ENCODE measurements at places on chromosomes 3 and 15.

- DNase-seq, result no peak
Measured at GRCh38 chr3:161070252-161070930, 34.8 kb downstream of the B3GALNT1 start.

GRCh38 chr3:4746241-4746958 is 232.8 kb upstream of the BHLHE40 start:
- no peak for DNase-seq

- peak; percentile 88 for DNase-seq
Measured at GRCh38 chr3:158644345-158644908, at the start of gene GFM1. Gene GFM1 (plus strand): TSS chr3:158644527. CDS start chr3:158644635, 108 bp downstream.

- DNase-seq, result no peak
Measured at GRCh38 chr15:77347197-77347596, 72.7 kb downstream of the PEAK1 start.

DNA sequence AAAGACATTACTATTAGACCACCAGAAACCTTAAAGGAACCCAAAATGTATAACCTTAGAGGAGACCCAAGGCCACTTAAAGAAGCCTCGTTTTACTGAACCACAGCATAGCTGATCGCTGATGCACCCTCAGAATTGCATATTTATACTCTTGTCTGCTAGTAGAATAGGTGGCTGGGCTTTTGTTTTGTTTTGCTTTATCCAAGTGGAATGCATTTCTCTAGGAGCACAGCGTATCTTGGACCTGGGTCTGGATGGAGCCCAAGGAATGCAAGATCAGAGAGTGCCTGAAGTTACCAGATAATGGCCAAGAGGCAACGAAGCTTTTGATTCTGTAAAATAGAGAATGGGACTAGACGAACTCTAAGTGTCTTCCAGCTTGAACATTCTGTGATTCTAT is 129.2 kb upstream of the COL8A1 start:
- DNase-seq, result no peak

DNA sequence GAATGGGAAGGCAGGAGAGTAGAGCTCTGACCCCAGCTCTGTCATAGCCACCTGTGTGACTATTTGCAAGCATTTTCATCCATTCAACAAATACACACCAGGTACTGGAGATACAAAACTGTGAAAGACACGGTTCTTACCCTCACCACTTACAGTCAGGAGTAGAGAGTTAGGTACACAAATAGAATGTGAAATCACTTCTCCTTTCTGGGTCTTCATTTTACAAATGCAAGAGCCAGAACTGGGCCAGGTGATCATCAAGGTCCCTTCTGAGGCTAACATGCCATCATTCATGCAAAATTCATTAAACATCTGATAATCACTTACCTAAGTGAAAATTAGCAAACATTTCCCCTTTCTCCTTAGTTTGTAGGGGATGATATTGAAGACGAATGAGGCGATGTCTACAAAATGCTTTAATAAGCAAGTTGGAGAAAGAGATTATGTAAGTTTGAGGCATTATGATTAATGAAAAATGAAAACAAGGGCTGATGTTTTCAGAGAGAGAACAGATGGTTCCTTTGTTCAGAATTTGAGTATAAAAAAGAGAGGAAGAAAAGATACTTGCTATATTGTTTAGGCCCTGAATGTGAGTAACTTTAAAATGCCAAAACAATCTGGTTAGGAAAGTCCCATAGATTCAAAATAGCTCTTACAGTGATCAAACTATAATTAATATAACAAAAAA is 88.6 kb downstream of the LPP start:
- no peak for DNase-seq

- DNase-seq, result peak; percentile 70
Measured at GRCh38 chr3:56988458-56989168, 71.9 kb upstream of the SPATA12 start.

GRCh38 chr15:70035719-70036077 is 62.0 kb downstream of the TLE3 start:
- no peak for DNase-seq

DNA sequence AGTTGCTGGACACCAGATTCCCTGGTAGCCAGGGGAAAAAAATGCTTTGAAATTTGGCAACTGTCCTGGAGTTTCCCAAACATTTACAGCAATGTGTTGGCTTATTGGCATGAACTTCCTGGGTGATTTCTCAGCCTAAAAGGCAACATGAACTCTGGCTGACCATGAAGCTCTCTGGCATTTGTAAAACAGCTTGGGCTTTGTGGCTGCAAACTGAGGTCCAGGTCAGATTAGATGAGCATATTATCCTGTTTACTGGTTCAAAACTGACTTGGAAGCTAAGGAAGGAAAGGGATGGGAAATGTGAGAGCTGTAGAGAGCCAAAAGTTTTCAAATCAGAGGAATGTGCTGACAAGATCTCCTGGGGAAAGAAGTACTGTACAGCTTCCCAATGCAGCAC is 139.0 kb downstream of the P3H2 start:
- DNase-seq, result no peak

- DNase-seq, result no peak
Measured at GRCh38 chr3:128498127-128498626, 5.2 kb upstream of the GATA2 start.

DNA sequence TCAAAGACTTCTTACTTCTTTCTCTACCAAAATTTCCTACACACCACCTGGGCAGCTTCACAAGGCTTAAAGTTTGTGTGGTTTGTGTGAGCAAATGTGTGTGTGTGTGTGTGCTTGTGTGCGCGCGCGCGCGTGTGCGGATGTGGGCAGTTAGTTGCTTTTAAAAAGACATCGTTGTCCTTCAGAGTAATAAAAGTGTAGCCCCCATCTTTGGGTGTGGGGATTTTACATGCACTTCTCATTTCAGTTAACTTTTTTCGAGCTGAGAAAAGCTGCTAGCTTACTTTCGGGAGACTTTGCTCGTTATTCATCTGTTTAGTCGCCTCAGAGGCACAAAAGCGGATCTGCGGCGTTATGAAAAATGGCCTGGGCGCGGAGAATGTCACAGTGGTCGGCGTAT is 36.0 kb downstream of the ZIC4 start:
- no peak for DNase-seq

DNA sequence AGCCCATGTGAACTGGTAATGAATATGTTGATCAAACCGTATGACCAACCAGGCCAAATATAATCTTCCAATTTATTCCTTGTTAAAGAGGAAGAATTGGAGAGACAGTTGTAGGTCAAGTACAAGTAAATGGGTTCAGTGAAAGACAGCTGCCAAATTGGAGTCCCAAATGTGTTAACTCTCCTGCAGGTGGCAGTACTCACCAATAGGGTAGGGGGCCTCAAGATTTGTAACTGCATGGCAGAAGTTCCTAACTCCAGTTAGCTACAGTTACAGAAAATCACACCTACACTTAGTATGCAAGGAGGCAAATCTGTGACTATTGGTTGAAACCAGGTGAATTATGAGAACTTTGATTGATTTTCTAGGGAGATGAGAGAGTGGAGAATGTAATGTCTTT is 278.0 kb downstream of the ZBBX start:
- no peak for DNase-seq

- DNase-seq, result no peak
Measured at GRCh38 chr3:42876940-42877720, 1.5 kb upstream of the CYP8B1 start.
